Smooth muscle cell of trachea (primary cell): ENCODE measurements at places on chromosomes 7 and 10. TPM values are rescaled to one million over a fixed set of nuclear protein-coding genes. Genes with fewer than 3 reads are reported as not detected.

CALML3 gene
- total RNA-seq = not detected in 2 replicates

PRPS1L1 gene
- 0.15 TPM in 1 of 2 replicates, not detected in the other for total RNA-seq

SPAM1 gene
- total RNA-seq = not detected in 2 replicates

DDX21 gene
- total RNA-seq = 33.0 and 36.7 TPM in 2 replicates

TLX1 gene
- total RNA-seq = not detected in 2 replicates
